ENCODE measurements at places on chromosomes 4 and X. TPM values are rescaled to one million over a fixed set of nuclear protein-coding genes. Genes with fewer than 3 reads are reported as not detected.

The CFI gene
- total RNA-seq, result 0.94 TPM

DNA sequence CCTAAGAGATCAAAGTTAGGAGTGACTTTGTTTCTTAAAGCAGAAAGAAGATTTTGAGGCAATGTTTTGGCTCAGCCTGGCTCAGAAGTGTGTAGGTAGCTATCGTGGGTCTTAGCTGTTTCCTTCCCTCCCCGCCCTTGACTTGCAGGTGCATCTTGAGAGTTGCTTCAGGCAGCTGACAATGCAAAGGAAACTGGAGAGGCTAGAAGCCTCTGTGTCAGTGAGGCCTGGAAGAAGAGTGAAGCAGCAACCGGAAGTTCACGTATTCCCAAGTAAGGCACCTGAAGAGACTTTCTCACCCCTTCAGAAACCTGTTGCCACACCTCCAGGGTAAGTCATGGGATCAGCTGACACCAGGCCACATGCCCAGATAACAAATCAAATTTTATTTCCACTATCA lies 10.6 kb upstream of the XKRX start:
- no peak for DNase-seq
- H3K4me1 ChIP-seq, result no peaks in the 10 kb centered on the region
- H3K4me3 ChIP-seq, result no peak overlapping the region
- no peak overlapping the region for H3K27ac ChIP-seq
- H3K36me3 ChIP-seq, result no peaks in the 10 kb centered on the region
- no peaks in the 10 kb centered on the region for H3K27me3 ChIP-seq

DNA sequence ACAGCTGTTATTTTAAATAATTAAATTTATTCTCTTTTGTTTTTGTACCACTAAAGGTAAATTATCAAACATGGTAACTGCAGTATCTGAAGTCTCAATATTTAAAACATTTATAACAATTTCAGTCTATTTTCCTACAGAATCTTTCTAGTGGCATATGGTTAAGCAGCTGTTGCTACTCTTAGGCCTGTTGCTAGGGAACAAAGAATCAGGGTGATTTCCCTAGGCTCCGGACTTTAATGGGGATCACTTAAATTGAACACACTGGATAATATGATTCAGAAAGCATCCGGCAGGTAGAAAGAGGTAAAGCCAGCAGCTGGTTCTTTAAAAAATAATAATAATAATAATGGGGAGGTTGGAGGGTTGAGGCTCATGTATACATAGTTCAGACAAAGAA lies 17.6 kb downstream of the FBXO8 start:
- no peak for DNase-seq
- peak overlapping the region; percentile 5 for H3K27ac ChIP-seq
- no peaks in the 10 kb centered on the region for H3K4me1 ChIP-seq
- H3K36me3 ChIP-seq, result peaks cover 5% of the 10 kb centered on the region

The RHOXF2 gene
- 120 TPM for total RNA-seq

GRCh38 chr4:42523066-42523718 lies 125.9 kb downstream of the SHISA3 start:
- no peak overlapping the region for H3K27ac ChIP-seq
- no peak overlapping the region for H3K4me3 ChIP-seq
- DNase-seq, result no peak
- no peaks in the 10 kb centered on the region for H3K4me1 ChIP-seq
- no peaks in the 10 kb centered on the region for H3K36me3 ChIP-seq

The DCAF8L2 gene
- total RNA-seq, result not detected

The GATA1 gene
- 291 TPM for total RNA-seq

The NUDT6 gene
- 9.5 TPM for total RNA-seq

DNA sequence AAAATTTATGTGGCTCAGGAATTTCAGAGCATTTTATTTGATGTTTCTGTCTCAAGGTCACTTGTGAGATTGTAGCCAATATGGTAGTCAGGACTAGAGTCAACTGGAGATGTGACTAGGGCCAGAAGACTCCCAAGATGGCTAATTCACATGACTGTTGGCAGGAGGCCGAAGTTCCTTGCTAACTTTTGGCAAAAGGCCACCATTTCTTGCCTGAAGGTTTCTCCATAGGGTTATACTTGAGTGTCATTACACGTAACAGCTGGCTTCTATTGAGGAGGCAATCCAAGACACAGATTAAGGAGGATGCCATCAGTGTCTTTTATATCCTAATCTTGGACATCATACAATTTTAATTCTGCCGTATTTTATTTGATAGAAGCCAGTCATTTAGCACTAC lies 162.3 kb upstream of the MAOA start:
- DNase-seq, result no peak
- H3K27ac ChIP-seq, result no peak overlapping the region
- no peaks in the 10 kb centered on the region for H3K4me1 ChIP-seq
- H3K36me3 ChIP-seq, result no peaks in the 10 kb centered on the region
- H3K4me3 ChIP-seq, result no peak overlapping the region

DNA sequence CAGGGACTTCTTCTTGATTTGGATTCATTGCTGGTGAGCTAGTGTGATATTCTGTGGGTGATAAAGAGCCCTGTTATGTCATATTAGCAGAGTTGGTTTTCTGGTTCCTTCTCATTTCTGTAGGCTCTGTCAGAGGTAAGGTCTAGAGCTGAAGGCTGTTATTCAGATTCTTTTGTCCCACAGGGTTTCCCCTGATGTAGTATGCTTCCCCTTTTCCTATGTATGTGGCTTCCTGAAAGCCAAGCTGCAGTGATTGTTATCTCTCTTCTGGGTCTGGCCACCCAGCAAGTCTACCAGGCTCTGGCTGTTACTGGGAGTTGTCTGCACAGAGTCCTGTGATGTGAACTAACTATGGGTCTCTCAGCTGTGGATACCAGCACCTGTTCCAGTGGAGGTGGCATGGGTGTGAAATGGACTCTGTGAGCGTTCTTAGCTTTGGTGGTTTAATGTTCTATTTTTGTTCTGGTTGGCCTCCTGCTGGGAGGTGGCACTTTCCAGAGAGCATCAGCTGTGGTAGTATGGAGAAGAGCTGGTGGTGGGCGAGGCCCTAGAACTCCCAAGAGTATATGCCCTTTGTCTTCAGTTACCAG lies 373.7 kb downstream of the AR start:
- DNase-seq, result no peak
- no peaks in the 10 kb centered on the region for H3K36me3 ChIP-seq
- no peaks in the 10 kb centered on the region for H3K27me3 ChIP-seq
- no peaks in the 10 kb centered on the region for H3K4me1 ChIP-seq
- H3K4me3 ChIP-seq, result no peak overlapping the region

The SLC10A3 gene
- 31.6 TPM for total RNA-seq

DNA sequence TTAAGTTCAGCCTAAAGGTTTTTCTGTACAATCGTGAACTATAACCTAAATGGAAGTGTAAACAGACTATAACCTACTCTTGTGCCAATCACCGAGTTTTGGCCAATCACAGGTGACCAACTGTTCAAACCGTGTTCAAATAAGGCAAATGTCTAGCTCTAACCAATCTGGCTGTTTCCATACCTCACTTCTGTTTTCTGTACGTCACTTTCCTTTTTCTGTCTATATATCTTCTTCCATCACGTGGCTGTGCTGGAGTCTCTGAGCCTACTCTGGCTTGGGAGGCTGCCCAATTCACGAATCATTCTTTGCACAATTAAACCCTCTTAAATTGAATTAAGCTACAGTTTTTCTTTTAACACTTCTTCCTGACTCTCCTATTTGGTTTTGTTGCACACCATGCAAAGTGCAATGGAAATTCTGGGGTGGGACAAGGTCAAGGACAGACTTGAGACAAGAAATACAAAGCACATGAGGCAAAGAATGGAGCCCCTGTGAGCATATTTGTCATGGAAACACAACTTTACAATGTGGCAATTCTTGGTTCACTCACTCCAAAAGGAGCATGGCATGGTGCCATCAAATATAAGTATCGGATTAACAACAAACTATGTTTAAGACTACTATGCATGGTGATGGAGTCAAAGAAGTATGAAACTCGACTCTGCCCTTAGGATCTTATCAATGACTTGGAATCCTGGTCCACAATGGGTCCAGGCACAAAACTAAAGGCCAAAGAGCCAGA lies 115.7 kb upstream of the FAM9B start:
- H3K4me1 ChIP-seq, result no peaks in the 10 kb centered on the region
- H3K27ac ChIP-seq, result no peak overlapping the region
- no peaks in the 10 kb centered on the region for H3K36me3 ChIP-seq
- peaks cover 4% of the 10 kb centered on the region for H3K27me3 ChIP-seq
- H3K4me3 ChIP-seq, result no peak overlapping the region

DNA sequence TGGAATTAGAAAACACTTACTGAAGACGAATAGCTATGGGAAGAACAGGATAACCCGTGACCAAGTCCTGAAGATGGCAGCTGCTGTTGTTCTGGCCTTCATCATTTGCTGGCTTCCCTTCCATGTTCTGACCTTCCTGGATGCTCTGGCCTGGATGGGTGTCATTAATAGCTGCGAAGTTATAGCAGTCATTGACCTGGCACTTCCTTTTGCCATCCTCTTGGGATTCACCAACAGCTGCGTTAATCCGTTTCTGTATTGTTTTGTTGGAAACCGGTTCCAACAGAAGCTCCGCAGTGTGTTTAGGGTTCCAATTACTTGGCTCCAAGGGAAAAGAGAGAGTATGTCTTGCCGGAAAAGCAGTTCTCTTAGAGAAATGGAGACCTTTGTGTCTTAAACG lies 2.4 kb downstream of the AGTR2 start:
- no peak for DNase-seq
- no peaks in the 10 kb centered on the region for H3K4me1 ChIP-seq
- no peak overlapping the region for H3K4me3 ChIP-seq

The NSG1 gene
- total RNA-seq, result not detected

GRCh38 chr4:74896595-74896994 lies 36.3 kb upstream of the PARM1 start:
- no peak overlapping the region for H3K27ac ChIP-seq
- no peak for DNase-seq
- H3K36me3 ChIP-seq, result no peaks in the 10 kb centered on the region
- no peak overlapping the region for H3K4me3 ChIP-seq

The STEEP1 gene
- 40.3 TPM for total RNA-seq

GRCh38 chr4:152278505-152279233 lies 257.2 kb downstream of the FBXW7 start:
- no peak for DNase-seq
- H3K27me3 ChIP-seq, result peaks cover 40% of the 10 kb centered on the region

The GUCY1B1 gene
- 0.11 TPM for total RNA-seq

The IQCM gene
- total RNA-seq, result not detected

DNA sequence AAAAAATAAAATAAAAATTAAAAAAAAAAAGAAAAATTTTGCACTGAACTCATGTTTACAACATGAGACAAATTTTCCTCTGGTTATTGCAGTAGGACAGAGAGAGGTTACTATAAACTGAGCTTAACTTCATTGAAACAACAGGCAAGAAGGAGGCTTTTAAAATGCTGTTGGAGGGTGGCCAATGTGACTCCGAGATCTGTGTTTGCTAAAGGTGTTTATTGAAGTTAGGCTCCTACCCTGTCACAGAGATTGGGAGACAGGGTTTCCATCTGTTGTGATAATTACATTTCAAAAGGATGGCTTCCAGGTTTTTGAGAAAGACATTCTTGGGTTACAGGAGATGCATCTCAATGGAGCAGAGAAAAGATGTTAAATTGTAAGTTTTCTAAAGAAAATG lies 370.5 kb upstream of the HS3ST1 start:
- H3K36me3 ChIP-seq, result no peaks in the 10 kb centered on the region
- no peak overlapping the region for H3K27ac ChIP-seq
- H3K27me3 ChIP-seq, result no peaks in the 10 kb centered on the region
- H3K4me3 ChIP-seq, result no peak overlapping the region
- DNase-seq, result no peak

GRCh38 chr4:155428128-155428527 lies 51.4 kb upstream of the MAP9 start:
- no peak for DNase-seq
- H3K4me1 ChIP-seq, result no peaks in the 10 kb centered on the region
- no peak overlapping the region for H3K27ac ChIP-seq
- H3K4me3 ChIP-seq, result no peak overlapping the region

- no peaks in the 10 kb centered on the region for H3K4me1 ChIP-seq
- DNase-seq, result no peak
- no peak overlapping the region for H3K4me3 ChIP-seq
These were observed 52.8 kb downstream of the TBC1D14 start for GRCh38 chr4:6962211-6963041.

DNA sequence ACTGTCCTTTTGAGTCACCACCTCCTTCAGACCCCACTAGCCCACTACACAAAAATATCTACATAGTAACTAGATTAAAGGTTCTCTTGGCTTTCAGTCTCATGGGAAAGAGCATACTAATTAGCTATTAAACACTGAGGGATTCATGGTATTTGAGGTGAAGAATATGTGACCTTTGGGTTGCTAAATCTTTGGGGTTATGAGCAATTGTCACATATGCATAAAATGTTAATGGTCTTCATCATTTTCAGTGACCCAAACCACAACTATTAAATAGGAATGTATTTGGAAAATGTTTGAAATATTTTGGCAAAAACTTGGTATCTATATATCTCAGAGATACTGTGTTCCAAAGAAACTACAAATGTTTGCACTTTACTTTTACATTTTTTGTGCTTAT lies 365.1 kb downstream of the MAGEB5 start:
- H3K4me1 ChIP-seq, result no peaks in the 10 kb centered on the region
- no peaks in the 10 kb centered on the region for H3K27me3 ChIP-seq
- H3K27ac ChIP-seq, result no peak overlapping the region
- no peak overlapping the region for H3K4me3 ChIP-seq
- no peak for DNase-seq

- H3K4me3 ChIP-seq, result no peak overlapping the region
- no peak for DNase-seq
- no peak overlapping the region for H3K27ac ChIP-seq
These were observed 38.9 kb downstream of the DDX60L start for GRCh38 chr4:168441412-168441811.

- no peak overlapping the region for H3K27ac ChIP-seq
- no peaks in the 10 kb centered on the region for H3K27me3 ChIP-seq
- DNase-seq, result peak; percentile 17
- H3K4me3 ChIP-seq, result no peak overlapping the region
These were observed 16.0 kb upstream of the SH3RF1 start for GRCh38 chr4:169286562-169287301.

The DUSP9 gene
- 14.1 TPM for total RNA-seq

- H3K4me1 ChIP-seq, result no peaks in the 10 kb centered on the region
- no peak overlapping the region for H3K27ac ChIP-seq
- no peak for DNase-seq
- H3K27me3 ChIP-seq, result no peaks in the 10 kb centered on the region
These were observed 130.2 kb downstream of the SH2D1A start for GRCh38 chrX:124476562-124476961.

- no peak for DNase-seq
- no peaks in the 10 kb centered on the region for H3K4me1 ChIP-seq
- no peaks in the 10 kb centered on the region for H3K36me3 ChIP-seq
- no peak overlapping the region for H3K27ac ChIP-seq
- no peaks in the 10 kb centered on the region for H3K27me3 ChIP-seq
These were observed 171.3 kb downstream of the SNCA start for GRCh38 chr4:89665662-89666061.

DNA sequence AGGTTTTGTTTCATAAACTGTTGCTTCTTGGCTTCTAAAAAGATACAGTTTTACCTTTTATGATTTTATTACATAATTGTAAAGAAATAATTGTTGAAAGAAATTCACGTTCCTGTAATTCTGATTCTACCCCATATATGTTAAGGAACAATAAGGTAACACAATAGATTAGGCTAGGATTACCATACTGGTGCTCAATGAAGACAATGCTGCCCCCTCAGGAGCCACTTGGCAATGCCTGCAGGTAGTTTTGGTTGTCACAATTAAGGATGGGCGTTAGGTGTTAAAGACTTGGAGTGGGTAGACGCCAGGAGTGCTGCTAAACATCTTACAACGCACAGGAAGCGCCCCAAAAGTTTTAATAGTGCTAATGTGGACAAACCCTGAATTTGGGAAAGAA lies 133.2 kb downstream of the NLGN4X start:
- no peak overlapping the region for H3K4me3 ChIP-seq
- H3K27me3 ChIP-seq, result no peaks in the 10 kb centered on the region
- no peaks in the 10 kb centered on the region for H3K36me3 ChIP-seq
- no peaks in the 10 kb centered on the region for H3K4me1 ChIP-seq

The KDR gene
- 0.13 TPM for total RNA-seq
